GM12891 (cell line): ENCODE measurements at places on chromosomes 7 and 10.

- no peak for DNase-seq
Measured at GRCh38 chr7:128827248-128827958, 2.8 kb upstream of the FLNC start.

GRCh38 chr7:2893411-2893861, 49.3 kb upstream of the GNA12 start:
- no peak for DNase-seq

- DNase-seq = no peak
Measured at GRCh38 chr7:50208378-50208982, 96.0 kb upstream of the IKZF1 start.

DNA sequence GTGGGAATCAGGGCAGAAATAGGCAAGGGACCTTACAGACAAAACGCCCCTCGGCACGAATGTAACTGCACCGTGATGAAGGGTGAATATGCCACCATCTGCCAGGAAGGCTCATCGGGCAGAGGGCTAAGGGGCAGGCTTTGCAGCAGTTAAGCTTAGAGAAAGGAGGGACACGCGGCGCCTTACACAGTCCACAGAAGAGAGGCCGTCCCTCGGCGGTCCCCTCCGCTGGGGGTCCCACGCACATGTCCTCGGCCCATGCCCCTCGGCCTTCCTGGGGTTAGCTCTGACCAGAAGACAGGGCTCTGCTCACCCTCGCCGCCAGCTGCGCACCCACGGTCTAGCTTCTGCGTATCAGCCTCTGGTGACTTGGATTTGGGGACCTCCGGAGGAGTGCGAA, 141.1 kb downstream of the DYNC2I1 start:
- no peak for DNase-seq

DNA sequence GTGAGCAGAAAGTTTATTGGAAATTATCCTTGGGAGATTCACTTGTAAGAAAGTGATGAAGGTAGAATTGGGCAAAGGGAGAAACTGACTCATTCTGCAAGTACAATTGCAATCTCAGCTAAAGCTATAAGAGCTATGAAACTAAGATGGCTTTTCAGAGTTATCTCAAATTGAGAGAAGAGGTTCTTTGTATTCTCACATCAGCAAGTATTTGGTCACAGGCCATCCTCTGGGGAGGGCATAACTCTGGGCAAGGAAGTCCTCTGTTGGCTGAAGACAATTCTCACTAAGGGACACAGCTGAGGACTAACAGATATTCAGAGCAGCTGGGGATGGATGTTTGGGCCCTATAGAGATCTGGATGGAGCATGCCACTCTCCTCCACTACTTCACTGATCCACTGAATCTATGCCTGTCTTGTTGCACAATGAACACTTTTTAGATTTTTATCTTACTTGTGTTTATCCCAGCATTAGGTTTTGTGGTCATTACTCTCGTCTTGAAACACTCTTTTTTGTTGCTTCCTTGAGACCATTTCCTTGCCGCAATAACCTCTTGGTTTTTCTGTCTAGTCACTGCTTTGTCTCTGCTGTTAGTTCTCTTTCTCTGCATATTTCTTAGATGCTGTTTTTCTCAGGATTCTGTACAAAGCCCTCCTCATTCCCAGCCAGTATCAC, 115.1 kb downstream of the GNAI1 start:
- no peak for DNase-seq

GRCh38 chr7:45036796-45037195, 36.8 kb downstream of the CCM2 start:
- DNase-seq = no peak

GRCh38 chr7:22154143-22154529, 202.8 kb downstream of the RAPGEF5 start:
- DNase-seq = no peak

DNA sequence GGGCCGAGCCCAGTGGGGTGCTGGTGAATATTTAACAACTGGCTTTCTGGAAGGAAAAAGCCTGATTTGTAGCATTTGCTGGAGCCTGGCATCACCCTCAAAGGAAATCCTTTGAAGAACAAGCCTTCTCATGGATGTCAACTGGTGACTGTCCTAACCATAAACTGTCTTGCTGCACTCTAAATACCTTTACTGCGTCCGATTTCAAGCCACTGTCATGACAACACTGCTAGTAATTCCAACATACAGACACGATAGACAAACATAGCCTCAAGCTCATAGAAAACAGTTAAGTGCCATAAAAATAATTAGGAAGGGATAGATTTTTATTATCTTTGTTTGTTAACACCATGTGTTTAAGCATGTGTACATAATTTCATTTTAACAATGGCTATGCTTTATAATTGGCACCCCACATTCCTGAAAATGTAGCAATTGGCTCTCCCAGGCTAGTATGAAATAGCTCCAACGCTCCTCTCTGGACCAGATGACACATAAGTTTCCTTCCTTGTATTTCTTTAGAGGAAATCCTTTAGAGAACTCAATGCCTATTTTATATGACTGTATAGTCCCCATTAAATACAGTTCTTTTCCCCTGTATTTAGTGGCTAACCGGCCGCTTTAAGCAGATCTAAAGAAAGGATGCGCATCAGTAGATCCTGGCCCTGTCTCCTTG, 273.4 kb downstream of the PRPF18 start:
- DNase-seq = no peak

GRCh38 chr10:43197834-43198681, 59.8 kb downstream of the CSGALNACT2 start:
- peak; percentile 46 for DNase-seq

- DNase-seq = no peak
Measured at GRCh38 chr10:1366322-1366691, 310.1 kb downstream of the WDR37 start.

- DNase-seq = no peak
Measured at GRCh38 chr10:8214587-8214986, 160.1 kb downstream of the GATA3 start.

DNA sequence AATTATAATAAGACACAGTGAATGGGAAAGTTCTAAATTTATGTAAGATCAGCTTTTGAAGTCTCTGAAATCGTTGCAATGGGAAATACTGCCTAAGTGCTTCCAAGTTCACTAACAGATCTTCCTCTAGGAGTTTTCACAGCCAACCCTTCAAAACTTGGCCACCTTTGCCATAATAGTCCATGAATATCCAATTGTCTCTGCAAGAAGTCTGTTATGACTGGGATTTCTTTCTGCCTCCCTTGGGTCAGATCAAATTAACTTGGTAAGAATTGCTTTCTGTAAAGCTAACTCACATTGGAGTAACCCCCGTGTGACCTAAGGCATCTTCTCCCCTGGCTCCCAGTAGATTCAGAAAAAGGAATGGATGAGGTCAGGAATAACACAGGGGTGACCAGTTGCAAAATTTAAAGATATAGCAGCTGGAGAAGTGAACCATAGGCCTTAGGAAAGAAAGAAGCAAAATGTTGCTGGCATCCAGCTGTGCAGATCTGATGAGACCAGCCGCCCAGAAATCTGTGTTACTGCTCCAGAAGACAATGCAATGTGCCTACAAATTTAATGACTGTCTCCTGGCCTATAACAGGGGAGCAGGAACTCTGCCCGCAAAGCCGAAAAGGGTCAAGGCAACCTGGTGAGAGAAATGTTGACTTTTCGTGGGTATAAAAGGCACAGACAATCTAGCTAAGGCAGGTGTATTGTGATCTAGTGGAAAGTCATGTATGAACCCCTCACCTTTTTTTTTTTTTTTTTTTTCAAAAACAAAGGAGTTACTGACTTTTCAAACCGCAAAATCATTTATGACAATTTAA, 7.5 kb upstream of the OPTN start:
- no peak for DNase-seq

GRCh38 chr10:61937631-61938351, 36.3 kb downstream of the ARID5B start:
- DNase-seq = no peak

- no peak for DNase-seq
Measured at GRCh38 chr7:138407792-138408191, 52.3 kb upstream of the TRIM24 start.

DNA sequence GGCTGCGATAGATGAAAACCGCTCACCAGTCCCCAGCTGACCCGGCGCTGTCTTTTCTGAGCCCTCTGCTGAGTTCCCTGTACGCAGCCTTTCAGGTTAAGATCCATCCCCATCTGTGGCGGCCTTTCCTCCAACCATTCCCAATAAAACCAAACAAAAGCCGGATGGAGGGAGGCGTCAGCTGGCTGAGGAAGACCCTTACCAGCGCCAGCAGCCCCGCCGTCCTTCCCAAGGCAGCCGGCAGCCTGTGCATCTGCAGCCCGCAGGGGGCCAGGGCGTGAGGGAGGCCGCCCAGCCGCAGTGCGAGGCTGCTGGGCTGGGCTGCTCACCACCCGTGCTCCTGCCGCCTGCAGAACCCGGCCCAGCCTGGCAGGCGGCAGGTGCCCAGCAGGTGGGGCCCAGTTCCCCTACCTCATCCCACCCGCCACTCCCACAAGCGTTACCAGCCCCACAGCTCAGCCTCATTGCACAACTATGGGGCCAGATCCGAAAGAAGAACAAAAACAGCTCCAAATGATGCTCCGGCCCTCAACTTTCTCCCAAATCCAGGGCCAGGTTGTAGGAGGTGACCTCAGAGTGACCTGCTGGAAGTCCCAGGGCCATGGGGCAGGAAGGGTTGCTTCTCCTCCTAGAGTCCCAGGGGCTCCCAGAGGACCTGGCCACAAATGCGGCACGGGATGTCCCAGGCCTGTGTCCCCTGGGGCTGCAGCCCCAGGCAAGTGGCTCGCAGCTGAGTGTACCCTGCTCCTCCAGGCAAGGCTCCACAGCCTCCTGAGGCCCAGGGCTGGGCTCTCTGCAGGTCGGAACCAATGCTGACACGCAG, 23.8 kb downstream of the PAPOLB start:
- DNase-seq = no peak

DNA sequence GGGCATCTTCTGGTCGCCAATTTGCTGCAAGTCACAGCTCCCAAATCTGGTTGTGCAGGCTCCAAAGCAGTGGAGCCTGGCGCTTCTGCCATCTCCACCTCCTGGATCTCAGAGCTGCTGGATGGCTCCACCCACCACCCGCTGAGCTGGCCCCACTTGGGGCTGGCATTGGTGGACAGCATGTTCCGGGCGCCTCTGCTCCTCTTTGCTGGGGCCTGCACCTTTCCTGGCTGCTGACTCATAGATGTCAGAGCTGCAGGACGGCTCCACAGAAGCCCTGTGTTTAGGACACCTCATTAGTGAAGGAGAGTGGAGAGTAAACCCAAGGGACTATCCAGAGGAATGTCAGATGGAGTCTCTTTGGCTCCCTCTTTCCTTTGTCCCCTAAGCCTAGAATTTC, 27.4 kb downstream of the MAPK8 start:
- no peak for DNase-seq

DNA sequence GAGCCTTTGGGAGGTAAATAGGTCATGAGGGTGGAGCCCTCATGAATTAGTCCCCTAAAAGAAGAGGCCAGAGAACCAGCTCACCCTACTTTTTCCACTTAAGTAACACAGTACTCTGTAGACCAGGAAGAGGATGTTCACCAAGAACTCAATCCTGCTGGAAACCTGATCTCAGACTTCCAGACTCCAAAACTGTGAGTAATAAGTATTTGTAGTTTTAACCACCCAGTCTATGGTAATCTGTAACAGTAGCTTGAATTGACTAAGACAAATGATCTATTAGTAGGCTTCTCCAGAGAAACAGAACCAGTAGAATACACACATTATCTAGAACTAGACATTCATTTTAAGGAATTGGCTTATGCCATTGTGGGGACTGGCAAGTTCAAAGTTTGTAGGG, 51.5 kb downstream of the ANKMY2 start:
- no peak for DNase-seq

GRCh38 chr10:123506455-123506854, 159.7 kb upstream of the GPR26 start:
- no peak for DNase-seq

GRCh38 chr7:69749372-69749979, 151.2 kb downstream of the AUTS2 start:
- no peak for DNase-seq

- DNase-seq = no peak
Measured at GRCh38 chr10:124627866-124628675, 116.1 kb downstream of the FAM53B start.

DNA sequence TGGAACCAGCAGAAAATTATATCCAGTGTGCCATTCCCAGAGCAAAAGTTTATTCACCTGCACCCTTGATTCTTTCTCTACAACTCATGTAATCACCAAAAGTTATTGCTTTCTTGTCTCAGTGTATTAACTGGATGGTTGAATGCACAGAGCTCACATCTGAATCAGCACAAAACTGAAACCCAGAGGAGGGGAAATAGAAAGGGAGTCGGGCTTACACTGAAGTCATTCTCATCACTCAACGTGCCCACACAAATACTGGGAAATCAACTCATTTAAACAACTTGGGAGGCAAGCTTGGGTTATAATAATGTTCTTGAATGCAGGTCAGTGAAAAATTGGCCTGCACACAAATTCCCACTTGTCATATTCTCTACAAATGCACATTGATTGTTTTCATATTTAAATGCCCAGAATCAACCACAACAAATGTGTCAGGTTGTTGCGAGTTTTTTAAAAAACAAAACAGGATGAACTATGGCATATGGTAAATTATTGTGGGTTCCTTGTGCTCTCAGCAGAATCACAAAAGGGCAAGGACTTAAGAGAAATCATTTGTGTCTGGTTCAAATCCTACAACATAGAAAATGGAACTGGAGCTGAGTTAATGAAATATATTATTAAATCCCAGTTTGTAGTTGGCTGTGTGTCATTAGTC, 125.9 kb upstream of the NOBOX start:
- DNase-seq = peak; percentile 25

- DNase-seq = no peak
Measured at GRCh38 chr7:90749774-90750173, 153.7 kb downstream of the CDK14 start.

GRCh38 chr7:90271753-90272152, 26.8 kb downstream of the CFAP69 start:
- no peak for DNase-seq

GRCh38 chr7:23661385-23661784, 18.6 kb upstream of the FAM221A start:
- DNase-seq = no peak

DNA sequence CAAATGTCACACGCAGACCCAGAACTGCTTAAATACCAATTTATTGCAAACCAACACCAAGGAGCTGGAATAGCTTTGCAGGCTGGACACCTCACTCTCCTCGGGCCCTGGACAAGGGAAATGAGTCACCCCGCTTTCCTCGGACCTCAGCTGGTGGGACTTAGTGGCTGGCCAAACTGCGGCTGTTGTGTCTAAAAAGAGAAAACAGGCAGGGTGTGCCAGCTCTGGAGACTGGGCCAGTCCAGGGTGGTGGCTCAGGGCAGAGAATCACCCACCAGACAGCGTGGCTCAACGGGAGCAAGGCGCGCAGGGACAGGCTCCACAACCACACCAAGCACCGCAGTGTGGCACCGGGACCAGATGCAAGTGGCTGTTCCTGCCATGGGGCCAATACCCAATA, 58.2 kb upstream of the CAMK2B start:
- DNase-seq = no peak

GRCh38 chr10:77256346-77256745, 381.3 kb downstream of the KCNMA1 start:
- no peak for DNase-seq

DNA sequence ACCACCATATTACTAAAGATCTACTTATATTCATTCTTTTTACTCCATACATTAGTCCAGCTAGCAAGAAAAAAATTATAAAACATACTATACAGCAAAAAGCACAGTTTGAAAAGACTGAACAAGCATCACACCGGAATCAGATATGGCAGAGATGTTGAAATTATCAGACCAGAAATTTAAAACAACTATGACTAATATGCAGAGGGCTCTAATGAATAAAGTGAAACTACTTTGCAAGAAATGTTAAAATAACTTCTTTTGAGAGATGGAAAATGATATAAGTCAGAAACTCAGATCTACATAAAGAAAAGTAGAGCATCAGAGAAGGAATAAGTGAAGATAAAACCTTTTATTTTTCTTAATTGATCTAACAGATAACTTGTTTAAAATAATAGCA, 50.9 kb downstream of the SGCE start:
- no peak for DNase-seq
